Tibial nerve (tissue), 4 donors: ENCODE measurements at places on chromosomes 16 and 17.

DNA sequence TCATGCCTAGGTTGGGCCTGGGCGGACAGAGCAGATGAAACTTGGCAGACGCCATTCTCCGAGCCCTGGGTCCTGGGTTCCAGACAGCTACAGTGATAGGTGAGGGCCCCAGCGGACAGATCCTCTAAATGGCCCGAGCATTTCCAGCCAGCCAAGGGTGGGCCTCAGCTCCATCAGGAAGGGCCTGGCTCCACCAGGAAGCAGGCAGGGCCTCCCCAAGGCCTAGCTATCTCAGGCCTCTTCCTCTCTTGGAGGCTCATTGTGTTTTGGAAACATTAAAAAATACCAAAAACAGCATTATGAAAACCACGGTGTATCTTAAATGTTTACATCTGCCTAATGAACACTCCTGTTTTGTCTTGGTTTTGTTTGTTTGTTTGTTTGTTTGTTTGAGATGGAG lies 38.2 kb upstream of the SBK1 start:
- no peak for DNase-seq

- no peak for DNase-seq
These were observed 32.6 kb downstream of the KCNJ2 start for GRCh38 chr17:70201872-70202419.

GRCh38 chr17:74786431-74787055 lies 10.4 kb upstream of the NAT9 start:
- no peak for DNase-seq

GRCh38 chr17:72005332-72006163 lies 115.3 kb upstream of the SOX9 start:
- no peak for DNase-seq

- no peak for DNase-seq
These were observed 77.0 kb upstream of the AXIN2 start for GRCh38 chr17:65638221-65638975.

- no peak for DNase-seq
These were observed 113.0 kb upstream of the AXIN2 start for GRCh38 chr17:65674246-65675045.

DNA sequence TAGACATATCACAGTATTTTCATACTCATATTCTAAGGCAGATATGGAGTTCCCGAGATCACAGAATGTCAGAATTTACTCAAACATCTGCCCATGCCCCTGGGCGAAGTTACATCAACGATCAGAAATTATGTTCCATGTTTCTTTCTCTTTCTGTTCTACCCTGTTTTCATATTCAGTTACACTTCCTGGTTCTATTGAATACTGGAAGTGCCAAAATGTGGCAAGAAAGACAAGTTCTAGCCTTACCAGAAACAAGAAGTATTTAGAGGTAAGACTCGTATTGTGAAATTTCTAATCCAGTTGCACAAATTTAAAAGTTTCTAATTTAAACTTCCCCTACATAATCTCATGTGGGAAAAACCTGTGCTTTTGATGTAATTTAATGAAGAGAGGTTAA lies 36.1 kb downstream of the KCNJ2 start:
- no peak for DNase-seq

DNA sequence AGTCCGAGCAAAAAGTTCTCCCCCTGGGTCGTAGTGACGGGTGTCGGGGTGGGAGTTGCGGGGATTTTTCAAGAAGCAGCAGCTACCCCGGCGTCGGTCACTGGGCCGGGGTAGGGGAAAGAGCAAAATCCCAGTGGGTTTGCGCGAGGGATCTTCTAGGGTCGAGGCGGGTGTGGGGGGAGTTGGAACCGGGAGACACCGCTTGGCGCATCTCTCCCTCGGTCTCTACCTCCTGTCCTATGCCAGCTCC lies 2.3 kb upstream of the UBTF start:
- no peak for DNase-seq

- DNase-seq, result no peak
These were observed 72.8 kb upstream of the ATF7IP2 start for GRCh38 chr16:10312784-10313724.

DNA sequence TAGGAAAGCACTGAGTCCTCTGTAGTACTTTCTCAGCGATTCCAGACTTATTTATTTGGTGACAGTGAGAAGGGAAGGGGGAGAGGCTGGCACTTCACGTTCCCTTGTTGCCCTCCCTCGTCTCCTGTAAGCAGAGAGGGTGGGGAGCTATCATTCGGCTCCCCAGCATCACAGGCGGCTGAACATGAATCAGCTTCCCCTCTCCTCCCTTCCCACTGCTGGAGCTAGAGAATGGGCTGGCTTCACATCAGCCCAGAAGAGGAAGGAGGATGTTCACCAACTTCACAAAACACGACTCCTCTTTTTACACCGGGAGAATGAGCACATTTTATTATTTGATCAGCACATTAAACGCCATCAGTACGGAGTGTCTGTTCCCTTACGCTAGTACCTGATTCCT lies 6.7 kb upstream of the CMIP start:
- DNase-seq, result no peak

DNA sequence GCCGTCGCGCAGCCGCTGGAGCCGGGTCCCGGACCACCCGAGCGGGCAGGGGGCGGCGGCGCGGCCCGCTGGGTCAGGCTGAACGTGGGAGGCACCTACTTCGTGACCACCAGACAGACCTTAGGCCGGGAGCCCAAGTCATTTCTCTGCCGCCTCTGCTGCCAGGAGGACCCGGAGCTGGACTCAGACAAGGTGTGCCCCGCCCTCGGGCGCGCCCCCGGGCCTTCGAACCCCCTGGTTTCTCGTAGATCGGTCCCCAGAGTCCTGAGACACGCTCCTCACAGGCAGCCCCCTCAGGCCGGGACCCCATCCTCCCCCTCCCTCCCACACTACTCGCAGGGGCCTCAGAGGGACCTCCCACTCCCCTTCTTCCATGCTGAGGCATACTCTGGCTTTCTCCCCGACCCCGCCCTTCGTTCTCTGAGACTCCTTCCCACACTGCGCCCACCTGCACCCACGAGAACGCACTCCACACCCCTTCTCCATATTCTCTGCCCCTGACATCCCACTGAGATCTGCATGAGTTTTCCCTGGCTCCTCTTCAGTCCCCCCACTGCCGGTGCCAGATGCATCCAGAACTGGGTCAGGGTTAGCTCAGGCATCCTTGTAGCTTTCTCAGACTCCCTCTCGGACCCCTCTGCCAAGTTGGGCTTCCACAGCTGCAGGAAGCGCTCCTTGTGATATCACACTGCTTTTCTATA lies 523 bp downstream of the KCTD2 start:
- peak; percentile 9 for DNase-seq

GRCh38 chr17:79654350-79654959 lies 43.6 kb upstream of the RBFOX3 start:
- no peak for DNase-seq

GRCh38 chr17:21166595-21167210 lies 39.9 kb downstream of the DHRS7B start:
- no peak for DNase-seq

- DNase-seq, result no peak
These were observed 778.7 kb upstream of the CDH8 start for GRCh38 chr16:62814891-62815290.

GRCh38 chr17:49944273-49944870 lies 24.6 kb upstream of the DLX4 start:
- no peak for DNase-seq

- no peak for DNase-seq
These were observed 127.0 kb downstream of the XYLT1 start for GRCh38 chr16:17343728-17344127.

DNA sequence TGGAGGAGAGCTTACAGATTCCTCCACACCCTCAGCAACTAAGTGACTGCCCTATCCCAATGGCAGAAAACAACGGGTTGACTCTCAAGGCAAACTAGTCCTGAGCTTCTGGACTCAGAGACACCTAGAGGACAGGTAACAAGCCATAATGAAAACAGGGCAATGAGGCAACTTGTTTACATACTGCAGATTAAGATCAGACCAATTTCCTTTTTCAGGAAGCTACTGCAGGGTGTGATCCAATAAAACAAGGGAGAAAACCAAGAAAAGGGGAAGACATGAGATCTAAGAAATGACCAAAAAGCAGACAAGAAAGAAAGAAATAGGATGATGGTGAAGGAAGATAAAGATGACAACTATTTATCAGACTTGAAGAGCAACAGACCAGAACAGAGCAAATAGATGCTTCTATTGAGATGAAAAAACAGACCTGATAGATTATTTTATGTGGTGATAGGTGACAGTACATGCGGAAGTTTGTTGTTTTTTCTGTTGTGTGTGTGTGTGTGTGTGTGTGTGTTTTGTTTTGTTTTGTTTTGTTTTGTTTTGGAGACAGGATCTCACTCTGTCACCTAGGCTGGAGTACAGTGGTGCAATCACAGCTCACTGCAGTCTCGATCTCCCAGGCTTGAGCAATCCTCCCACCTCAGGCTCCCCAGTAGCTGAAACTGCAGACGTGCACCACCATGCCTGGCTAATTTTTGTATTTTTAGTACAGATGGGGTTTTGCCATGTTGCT lies 120.7 kb downstream of the GAS7 start:
- no peak for DNase-seq

DNA sequence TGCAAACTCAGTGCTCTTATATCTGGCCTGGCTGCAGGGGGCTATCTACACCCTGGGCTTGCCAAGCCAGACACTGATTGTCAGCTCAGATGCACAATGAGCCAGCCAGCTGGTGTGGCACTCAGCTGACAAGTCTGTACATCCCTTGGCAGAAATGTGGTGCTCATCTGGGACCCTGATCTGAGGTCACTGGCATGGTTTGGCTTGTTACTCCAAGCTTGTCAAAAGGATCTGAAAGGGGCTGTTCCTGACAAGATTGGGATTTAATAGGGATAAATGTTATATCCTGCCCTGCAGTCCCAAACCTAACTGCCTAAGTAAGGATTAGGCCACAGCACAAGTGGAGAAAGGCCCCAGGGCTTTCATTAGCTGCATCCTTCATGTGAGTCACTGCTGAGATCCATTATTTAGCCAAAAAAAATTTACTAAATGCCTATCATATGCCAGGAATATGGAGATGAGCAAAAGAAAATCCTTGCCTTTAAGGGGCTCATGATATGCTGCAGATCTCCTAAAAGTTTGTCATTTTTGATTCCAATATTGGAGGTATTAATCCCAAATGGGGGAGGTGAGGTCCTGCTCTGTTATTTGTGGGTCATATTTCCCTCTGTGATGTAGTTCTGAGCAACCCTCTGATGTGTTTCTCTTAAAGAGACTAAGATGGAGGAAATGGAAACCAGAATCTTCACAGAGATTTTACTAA lies 6.3 kb downstream of the SLC6A2 start:
- DNase-seq, result no peak

DNA sequence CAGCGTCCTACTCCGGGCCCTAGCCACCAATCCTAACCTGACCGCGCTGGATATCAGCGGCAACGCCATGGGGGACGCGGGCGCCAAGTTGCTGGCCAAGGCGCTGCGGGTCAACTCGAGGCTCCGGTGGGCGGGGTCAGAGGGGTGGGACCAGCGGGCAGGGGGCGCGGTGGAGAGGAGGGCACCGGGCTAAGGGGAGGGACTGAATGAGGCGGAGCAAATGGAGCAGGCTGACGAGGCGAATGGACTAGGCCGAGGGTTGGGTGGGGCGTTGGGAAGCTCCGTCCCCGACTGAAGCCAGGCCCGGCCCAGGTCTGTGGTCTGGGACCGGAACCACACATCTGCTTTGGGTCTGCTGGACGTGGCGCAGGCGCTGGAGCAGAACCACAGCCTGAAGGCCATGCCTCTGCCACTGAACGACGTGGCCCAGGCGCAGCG lies 4.6 kb downstream of the CARMIL2 start:
- no peak for DNase-seq

GRCh38 chr16:8956265-8957062 lies 7.2 kb downstream of the USP7 start:
- DNase-seq, result peak; percentile 37

DNA sequence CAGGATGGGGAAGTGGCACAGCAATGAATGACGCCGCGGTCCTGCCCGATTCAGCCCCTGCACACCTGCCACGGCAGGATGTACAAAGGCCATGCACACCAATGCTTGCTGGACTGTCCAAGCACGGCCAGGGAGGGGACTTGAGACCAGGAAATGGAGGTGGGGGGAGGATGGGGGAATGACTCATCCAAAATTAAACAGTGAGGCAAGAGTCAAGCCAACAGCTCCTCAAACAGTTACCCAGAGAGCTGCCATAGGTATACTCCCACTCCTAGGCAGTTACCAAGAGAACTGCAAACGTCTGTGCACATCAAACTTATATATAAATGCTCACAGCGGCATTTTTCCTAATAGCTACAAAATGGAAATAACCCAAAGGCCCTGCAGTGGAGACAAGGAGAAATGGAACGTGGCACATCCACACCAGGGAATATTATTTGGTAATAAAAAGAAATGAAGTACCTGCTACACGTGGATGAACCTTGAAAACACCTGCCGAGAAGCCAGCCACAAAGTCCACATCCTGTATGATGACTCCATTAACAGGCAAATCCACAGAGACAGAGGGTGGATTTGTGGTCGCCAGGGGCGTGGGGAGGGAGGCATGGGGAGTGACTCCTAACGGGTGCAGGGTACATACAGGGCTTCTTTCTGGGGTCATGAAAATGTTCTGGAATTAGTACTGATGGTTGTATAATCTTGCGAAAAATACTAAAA lies 54.1 kb downstream of the VAC14 start:
- DNase-seq, result peak; percentile 68

GRCh38 chr16:86396422-86396821 lies 113.9 kb upstream of the FOXF1 start:
- DNase-seq, result no peak

DNA sequence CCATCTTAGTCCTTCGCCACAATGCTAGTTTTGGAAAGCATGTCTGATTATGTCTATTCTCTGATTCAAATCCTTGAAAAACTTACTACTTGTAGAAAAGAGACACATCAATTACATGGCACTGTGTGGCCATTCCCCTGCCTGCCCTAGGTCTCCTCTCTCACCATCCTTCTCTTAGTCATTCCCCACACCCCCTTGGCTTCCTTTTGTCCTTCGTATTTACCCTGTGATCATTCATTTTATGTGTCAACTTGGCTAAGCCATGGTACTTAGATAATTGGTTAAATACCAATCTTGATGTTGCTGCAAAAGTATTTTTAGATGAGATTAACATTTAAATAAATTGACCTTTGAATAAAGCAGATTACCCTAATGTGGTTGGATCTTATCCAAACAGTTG lies 122.9 kb upstream of the CDH11 start:
- no peak for DNase-seq
